ENCODE measurements at places on chromosomes 6 and 20.

DNA sequence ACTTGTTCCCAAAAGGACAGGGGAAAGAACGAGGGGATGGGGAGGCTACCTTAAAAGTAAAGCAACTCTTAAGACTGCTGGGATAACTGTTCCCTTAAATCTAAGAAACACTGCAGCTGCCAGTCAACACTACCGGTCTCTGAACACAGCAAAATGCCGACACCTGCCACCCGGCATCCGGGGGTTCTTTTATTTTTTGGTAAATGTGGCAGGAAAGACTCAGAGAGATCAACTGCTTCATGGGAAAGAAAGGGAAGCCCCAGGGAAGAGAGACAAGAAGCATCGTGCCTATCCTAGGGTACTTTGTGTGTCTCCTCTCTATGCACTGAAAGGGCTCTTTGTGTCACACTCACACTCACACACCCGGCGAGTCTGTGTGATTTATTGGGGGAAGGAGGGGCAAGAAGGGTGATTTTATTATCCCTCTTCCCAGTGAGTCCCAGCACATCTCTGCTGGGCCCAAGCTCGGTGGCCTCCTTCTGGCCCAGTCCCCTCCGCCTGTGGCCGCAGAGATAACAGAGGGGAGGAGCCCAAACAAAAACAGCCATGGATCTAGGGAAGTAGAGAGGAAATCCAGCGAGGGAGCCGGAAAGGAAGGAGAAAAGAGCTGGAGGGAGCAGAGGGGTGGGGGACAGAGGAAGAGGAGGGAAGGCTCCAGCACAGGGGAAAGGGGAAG is 1.4 kb downstream of the FYN start:
- DNase-seq, result no peak

DNA sequence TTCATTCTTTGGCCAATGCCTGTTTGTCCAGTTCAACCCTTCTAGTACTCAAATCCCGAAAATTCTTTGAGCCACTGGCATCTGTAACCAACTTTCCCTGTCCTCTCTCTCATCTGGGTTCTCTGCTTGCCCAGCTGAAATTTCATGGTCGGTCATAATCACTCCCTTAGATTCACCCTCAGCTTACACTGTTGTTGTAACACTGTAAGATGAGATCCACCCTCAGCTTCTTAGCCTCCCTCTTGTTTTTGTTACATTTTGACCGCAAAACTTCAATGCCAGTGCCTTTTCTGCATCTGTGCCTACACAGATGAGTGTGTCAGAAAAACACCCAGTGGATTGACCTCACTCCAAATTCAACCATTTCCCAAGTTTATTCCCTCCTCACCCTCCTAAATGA is 291.1 kb upstream of the AGPAT4 start:
- no peak for DNase-seq

GRCh38 chr6:156613996-156614395 is 163.2 kb upstream of the ARID1B start:
- no peak for DNase-seq

GRCh38 chr6:113854531-113855499 is 2.3 kb upstream of the MARCKS start:
- DNase-seq, result no peak

GRCh38 chr20:11274141-11274594 is 600.4 kb upstream of the JAG1 start:
- no peak for DNase-seq

GRCh38 chr6:35664945-35665344 is 23.8 kb downstream of the FKBP5 start:
- no peak for DNase-seq

GRCh38 chr6:88662163-88662580 is 301.2 kb downstream of the RNGTT start:
- no peak for DNase-seq

All from stimulated activated CD8-positive, alpha-beta memory T cell treated with anti-CD3 and anti-CD28 coated beads, Interleukin-12 subunit alpha, Interleukin-12 subunit beta, amount 100 ng/mL, for 1 hour (primary cell).